ENCODE measurements at places on chromosomes 5 and 9.

DNA sequence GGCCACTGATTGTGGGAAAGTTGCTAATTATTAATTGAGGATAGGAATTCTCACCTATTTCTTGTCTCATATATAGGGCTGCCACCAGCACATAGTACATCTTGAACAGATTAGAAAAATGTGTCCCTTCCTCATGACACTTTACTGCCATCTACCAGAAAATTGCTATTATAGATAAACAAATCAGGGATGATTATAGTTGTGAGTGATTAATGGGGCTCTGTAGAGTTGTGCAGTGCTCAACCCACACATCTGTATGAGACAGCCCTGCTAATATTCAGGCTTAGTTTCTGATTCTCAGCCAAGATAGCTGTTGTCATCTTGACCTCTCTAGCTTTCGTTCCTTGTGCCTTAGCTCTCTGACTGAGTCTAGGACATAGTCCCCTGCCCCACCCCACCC is 373.3 kb downstream of the TLE4 start:
- no peak for DNase-seq

DNA sequence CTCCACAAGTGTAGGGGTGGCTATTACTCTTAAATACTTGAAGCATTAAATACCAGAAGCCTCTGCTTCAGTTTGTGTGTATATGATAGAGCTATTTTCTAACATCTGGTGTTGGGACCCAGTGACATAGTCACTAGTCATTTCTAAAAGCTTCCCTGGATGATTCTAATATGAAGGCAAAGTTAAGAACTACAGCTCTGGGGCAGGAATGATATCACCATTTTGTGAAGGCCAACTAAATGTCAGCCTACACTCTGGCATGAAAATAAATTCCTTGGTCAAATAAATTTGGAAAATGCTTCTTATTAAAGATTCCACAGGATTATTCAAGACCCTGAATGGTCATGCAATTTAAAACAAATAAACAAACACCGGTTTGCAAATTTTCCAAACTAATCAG is 197.7 kb downstream of the PLK2 start:
- no peak for DNase-seq

DNA sequence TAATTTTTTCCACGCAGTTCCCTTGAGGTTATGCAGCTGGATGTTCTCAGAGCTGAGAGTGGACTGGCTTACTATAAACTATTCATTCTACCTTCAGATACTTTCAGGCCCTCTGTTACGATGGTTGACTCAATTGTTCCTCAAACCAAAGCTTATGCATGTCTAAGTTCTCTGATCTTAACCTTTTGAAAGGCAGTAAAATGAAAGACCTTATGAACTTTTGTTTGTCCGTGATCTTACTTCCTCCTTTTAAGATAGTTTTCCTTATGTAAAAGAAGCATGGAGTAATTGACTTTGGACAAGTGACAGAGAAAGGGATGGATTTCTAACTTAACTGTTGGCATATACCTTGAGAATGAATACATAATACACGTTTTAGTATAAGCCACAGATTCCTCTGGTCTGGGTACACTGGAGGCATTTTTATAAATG is 575.7 kb downstream of the PDE4D start:
- no peak for DNase-seq

- DNase-seq, result no peak
These were observed 1.2 kb downstream of the LHFPL2 start for GRCh38 chr5:78647351-78647818.

DNA sequence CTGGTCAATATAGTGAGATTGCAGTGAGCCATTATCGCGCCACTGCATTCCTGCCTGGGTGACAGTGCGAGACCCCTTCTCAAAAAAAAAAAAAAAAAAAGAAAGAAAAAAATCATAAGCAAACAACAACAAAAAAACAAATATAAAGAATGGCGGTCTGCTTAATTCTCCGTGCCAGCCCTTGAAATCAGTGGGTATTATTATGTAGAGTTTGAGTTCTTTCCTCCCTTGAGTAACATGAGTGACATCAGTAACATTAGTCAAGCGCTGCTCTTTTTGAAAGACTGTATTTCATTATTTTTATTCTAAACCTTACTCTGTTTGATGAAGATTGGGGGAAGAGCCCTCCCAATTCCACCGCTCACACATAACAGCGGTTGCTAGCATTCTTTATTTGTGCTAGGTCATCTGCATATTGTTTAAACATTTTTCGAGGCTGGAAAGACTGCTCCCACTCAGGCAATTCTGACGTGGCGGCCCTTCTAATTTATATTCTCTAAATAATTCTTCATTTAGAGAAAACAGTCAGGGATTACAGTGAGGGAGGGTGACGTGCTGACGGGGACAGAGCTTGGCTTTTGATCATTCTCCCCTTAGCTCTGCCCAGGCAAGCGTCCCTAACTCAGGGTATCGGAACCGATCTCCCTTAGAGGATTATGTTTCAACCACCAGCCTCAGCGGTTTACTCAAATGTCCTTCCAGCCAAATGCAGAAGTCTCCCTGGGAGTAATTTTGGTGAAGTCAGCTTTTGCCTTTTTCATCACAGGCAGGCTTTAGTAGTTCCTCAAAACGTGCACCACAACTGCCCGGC is 860 bp upstream of the MARCHF6 start:
- DNase-seq, result no peak

DNA sequence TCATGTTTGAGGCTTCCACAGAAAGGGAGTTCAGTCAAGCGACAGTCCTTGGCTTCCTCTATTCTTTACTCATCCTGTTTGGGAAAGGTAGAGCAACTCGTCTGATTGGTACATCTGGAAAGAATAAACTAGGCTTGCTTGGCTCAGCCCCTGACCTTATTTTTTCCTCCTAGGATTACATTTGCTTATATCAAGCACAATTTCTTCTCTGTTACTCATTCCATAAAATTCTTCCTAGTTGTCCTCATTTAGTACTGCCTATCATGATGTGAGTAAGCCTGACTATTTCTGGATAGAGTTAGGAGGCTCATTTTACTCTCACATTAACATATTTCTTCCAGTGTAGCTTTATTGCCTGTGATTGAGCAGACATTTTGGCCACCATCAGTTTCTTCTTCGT is 10.9 kb upstream of the CARNMT1 start:
- DNase-seq, result no peak

DNA sequence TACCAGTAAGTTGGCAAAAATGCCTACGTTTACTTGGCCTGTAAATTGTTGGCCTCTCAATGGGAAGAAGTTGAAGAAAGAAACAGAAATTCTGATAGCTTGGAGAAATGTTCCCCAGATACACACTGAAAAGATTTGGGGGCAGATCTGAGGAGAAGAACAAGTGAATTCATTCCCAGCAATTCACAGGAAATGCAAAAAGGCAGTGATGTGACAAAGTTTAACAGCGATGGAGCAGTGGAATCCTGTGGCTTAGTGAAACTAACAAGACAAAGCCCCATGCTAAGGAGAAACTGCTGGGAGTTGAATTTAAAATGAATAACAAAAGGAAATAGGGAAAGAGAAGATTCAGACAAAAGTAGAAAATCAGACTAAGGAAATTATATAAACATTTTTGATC is 213.2 kb upstream of the EDIL3 start:
- DNase-seq, result no peak

DNA sequence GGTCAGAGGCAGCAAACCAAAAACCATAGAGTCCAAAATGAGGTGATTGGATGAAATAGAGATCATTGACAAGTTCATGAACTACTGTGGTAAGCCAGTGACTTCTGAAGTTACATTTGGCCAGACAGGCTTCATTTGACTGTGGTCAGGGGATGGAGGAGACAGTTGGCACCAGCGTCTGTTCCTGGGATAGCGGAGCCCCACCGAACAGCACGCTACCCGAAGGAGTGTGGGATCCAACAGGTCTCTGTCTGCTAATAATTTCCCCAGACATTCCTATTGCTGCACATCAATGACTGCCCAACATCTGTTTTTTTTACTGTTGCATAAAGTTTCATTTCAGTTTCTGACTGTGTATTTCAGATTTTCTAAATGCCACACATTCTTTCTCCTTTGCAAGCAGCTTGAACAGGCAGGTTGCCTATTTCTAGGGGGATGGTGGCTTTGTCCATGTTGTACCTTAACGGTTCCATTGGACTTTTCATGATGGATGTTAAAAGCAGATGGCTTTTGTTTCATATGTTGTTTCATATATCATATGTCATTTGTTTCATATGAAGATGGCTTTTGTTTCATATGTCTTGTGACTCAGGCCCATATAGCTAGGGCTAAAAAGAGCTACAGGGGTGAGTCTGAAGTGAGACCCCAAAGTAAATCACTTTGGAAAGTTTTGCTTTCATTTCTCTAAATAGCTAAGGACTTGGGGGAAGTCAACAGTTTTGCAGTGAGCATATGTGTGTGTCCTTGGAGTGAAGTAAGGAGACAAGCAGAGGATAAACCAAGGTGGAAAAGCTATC is 180.8 kb downstream of the GOLPH3 start:
- DNase-seq, result no peak

DNA sequence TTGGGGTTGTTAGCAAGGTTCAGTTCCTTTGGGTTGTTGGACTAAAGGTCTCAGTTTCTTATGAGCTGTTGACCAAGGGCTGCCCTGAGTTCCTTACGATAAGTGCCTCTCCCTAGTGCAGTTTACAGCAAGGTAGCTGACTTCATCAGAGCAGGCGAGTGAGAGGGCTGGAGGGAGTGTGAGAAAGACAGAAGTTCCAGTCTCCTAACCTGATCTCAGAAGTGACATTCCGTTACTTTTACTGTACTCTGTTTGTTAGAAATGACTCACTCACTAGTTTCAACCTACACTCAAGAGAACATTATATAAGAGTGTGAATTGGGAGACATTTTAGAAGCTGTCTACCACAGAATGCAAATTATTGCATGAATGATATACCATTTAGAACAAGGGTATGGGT is 21.2 kb upstream of the IL31RA start:
- DNase-seq, result no peak

DNA sequence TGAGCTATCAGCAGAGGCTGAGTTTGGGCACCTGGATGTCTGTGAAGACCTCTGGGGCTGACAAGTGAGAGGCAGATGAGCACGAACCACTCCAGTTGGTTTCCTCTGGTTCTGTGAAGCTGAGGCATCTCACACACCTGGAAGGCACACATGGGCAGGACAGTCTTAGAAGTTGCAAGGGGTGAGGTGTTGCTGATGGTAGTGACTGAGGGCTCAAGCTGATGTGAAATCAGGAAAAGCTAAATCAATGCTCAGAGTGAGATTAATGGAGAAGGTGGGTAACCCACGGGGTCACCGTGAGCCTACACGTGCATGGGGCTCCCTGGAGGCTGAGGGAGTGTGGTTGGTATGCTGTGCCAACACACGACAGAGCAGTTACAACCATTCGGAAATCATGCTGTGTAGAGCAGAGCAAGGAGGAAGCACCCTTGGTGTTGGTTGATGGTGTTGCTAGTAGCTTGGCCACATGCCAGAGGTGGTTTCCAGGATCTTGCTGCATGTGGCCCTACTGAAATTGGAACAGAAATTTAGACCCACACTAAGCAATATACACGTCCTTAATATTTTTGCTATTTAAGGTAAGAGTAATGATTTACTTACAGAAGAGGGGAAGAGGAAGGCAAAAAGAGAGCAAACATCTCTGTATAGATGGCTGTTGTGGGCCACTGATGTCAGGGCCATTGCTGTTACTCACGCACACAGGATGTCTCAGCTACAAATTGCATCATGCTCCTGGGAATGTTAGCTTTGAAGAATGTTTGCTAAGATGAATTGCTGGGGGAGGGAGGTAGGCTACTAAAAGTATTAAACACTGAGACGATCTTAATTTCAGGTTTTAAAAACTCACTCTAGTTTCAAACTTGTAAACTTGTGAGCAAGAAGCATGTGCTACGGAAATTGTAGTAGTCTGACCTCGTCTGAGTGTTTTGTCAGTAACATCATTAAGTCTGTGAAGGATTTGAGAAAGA is 170.5 kb downstream of the ARHGEF28 start:
- no peak for DNase-seq

DNA sequence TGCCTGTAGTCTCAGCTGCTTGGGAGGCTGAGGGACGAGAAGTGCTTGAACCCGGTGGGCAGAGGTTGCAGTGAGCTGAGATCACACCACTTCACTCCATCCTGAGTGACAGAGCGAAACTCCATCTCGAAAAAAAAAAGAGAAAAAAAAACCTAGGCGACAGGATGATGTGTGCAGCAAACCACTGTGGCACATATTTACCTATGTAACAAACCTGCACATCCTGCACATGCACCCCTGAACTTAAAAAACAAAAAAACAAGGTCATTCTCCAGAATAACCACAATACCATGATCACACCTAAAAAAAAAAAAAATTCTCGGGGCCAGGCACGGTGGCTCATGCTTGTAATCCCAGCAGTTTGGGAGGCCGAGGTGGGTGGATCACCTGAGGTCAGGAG is 7.5 kb upstream of the DOLPP1 start:
- DNase-seq, result no peak
